Neural crest cell (in vitro differentiated cells): ENCODE measurements at places on chromosomes 16 and 17. TPM values are rescaled to one million over a fixed set of nuclear protein-coding genes. Genes with fewer than 3 reads are reported as not detected.

DNA sequence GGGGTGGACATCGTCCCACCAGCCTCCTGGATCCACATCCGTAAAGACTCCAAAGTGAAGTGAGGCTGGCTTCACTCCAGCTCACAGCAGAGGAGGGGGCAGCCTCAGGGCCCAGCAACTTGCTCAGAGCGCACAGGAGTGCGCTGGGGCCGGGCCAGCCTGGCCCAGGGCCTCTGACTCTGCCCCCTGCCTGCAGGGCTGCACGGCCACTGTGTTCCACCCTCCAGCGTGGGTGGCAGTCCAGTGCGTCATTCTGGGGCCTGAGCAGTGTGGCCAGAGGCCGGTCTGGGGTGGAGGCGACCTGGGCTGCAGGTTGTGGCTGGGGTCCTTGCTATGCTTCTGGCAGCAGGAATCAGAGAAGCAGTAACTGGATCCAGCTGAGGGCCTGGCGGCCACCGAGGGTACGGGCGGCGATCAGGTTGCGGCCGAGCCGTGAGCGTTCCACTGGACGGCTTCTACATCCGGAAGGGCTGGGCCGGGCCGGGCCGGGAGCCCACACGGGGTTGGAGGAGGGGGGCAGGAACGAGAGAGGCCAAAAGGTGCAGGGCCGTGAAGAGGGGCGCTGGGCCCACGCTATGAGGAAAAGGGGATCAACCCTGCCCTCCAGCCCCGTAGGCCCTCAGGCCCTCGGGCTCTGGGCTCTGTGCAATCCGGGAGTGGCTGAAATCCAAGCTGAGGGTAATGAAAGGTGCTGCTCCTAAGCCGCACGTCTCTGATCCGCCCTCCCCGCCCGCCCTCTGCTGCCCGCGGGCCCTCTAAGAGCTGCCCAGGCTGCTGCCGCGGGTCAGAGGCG, at the start of gene FSCN2:
Gene FSCN2 (plus strand): TSS at position 787 of the 793 bp plus-strand sequence. CDS start 155 bp downstream, outside the sequence.
- no peak for DNase-seq

DNA sequence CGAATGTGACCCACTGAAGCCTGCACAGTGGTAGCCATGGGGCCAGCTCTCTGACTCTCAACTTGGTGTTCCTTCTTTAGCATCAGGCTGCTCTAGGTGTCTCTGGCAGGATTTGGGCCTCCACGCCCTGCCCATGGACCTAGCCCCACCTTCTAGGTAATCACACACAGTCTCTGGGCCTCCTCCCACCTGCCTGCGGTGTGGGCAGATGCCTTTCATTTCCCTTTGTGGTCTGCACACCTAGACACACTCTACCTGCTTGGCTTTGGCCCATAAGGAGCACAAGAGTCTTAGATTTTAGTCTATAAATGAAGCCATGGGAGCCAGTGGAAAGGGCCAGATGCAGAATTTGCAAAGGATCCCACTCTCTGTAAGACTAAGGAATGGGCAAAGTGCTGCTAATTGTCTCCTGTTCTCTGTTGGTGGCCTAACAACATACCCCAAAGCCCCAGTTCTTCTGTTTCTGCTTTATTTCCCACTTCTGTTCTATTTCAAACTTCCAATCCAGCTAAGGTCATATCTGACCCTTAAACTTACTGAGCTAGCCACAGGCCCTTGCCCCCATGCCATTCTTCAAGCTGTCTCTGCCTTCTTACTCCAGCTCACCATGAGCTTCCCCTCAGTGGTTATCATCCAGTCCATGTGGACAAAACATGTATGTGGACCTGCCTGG, 7.2 kb upstream of the MFSD6L start:
- no peak for DNase-seq

DNA sequence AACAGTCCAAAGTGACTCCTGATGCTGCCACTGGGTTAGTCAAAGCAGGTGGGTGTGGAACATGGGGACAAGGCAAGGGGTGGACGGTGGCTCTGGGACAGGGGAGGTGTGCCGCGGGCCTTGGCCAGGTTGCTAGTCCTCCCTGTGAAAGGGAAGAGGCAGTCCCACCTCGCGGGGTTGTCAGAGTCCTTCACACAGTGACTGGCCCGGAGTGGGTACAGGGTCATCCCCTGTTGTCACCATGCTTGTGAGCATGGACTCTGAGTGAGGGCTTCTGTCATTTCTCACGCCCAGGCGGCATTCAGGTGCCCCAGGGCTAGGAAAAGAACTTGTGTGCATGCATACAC, 3.1 kb upstream of the ZNF469 start:
- DNase-seq, result no peak

SULT1A3 gene
- total RNA-seq, result 23.9 and 26.4 TPM in 2 replicates

MEIOB gene
- total RNA-seq, result not detected in 2 replicates

DNA sequence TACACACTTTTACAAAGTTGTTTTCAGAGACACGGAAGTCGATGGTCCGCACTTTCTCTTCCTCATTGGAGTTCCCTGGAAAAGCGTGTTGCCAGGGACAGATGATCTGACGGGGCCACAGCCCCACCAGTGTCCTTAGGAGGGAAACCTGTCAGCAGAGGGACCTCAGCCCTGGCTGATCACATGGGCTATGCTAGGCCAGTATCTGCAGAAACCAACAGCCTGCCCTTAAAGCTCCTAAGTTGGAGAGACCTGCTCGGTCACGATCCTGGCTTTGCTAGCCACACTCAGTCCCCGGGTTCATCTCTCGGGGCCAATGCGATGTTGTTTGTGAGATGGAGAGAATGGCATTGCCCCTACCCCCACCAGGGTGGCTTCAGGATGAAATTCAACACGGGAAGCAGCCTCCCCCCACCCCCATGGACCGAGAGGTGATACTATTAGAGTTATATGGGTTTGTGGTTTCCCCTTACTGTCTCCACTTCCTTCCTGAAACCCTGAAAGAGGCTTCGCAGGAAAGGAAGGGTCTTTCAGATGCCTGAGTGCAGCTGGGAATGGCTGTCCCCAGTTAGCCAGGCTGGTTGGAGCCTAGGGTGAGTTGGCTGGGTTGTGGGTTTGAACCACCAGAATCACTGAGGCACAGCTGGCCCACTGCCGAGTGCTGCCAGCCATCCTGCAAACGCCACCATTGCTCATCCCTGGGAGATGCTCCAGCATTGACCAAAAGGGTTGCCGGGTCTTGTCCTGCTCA, 16.6 kb downstream of the RMI2 start:
- DNase-seq, result no peak

- no peak for DNase-seq
Observed at GRCh38 chr17:78737332-78737731, 44.7 kb downstream of the CYTH1 start.

DNA sequence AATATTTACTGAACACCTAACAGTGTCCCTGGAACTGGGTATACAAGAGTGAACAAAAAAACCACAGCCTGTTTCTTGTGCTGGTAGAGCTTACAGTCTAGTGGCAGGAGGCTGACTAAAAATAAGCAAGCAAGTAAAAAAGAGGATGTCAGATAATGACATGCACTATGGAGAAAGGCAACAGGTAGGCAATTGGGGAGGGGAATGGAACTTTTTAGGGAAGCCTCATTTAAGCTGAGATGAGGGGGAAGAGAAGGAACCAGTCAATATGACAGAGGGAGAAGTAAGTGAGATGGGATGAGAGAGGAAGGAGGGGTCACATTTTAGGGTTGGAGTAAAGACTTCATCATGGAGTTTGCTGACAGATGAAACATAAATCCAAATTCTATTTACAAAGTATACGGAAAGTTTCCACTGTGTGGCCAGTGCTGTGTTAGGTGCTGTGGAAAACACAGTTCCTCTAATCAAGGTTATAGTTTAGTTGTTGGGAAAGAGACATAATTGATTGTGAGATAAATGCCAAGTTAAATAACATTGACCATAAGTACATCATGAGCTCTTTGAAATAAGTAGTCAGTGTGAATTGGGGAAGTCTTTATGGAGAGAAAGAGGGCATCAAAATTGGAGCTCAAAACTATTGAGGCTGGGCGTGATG, 251.4 kb downstream of the FTO start:
- DNase-seq, result no peak

ABCA6 gene
- total RNA-seq, result 0.16 TPM in 1 of 2 replicates, not detected in the other

GRCh38 chr17:74637265-74637664, 13.7 kb upstream of the CD300E start:
- no peak for DNase-seq

DNA sequence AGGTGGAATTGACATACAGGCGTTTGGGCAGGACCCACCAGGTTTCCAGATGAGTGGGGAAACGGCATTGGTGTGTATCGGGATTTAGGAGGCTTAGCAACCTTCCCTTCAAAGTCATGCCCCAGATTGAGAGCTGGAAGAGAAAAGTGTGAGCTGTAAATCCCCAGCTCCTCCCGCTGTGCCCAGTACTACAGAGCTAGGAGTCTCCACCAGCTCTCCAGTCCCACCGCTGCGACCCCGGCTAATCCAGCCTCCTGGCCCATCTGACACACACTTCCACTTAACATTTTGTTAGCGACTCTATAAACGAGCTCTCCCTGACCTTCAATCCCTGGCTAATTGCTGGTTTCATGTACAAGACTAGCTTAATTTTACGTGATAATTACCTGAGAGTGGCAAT, 29.9 kb upstream of the LHX1 start:
- DNase-seq, result no peak

CD300E gene
- total RNA-seq, result not detected in 2 replicates

- DNase-seq, result no peak
Observed at GRCh38 chr17:70795620-70796019, 626.3 kb downstream of the KCNJ2 start.

- DNase-seq, result no peak
Observed at GRCh38 chr17:40430272-40431230, 12.7 kb upstream of the IGFBP4 start.

- no peak for DNase-seq
Observed at GRCh38 chr17:29076722-29077121, 33.8 kb downstream of the PIPOX start.

DNA sequence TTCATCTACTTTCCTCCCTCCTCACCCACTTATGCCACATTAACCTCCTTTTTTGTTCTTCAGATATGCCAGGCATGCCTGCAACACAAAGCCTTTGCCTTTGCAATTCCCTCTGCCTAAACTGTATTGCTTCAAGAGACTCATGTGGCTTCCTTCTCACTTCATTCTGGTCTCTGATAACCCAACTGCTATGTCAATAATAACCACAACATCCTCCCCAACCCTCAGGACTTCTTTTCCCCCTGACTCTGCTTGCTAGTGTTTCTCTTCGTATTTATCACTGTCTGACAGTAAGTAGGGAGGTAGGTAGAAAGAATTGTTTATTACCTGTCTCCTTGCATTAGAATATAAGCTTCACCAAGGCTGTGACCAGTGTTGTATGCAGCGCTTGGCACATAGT, 22.4 kb downstream of the RBL2 start:
- no peak for DNase-seq

- no peak for DNase-seq
Observed at GRCh38 chr16:85765211-85765610, 14.3 kb upstream of the C16orf74 start.

CEP295NL gene
- total RNA-seq, result 1.2 TPM in 2 replicates

DNA sequence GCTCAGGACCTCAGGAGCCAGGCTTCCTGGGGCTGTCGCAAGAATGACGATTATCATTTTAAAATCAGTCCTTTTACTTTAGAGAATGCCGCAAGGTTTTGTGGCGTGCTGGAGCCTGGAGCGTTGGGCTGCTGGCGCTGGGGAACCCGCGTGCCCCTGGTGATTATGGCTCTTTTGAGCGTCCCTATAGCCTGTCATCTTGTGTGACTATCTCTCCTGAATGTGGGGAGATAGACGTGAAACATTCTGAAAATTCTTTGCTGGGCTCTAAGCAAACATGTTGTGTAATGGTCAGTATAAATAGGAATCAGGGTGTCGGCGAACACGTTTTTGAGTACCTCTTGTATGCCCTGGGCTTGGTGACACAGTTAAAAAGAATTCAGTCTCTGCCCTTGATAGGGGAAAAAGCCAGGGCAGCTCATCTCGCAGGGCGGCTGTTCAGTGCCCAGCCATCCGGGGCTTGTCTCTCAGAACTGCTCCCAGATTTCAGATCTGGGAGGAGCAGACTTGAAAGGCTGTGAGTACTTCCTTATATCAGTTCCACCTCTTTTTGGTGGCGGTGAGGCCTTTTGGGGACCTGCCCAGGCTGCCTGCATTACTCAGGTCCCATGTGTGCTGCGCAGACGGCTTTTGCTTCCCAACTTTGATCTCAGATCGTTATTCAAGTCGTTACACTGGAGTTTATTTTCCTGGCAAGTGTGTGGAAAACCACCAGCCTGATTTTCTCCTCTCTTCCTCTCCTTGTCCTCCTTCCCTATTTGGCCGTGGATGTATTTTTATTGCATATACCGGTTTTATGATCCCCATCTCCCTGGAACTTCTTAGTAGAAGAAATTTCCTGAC, 973 bp downstream of the SLC7A6 start:
- DNase-seq, result no peak

- no peak for DNase-seq
Observed at GRCh38 chr16:85916141-85916890, 17.4 kb downstream of the IRF8 start.

DNA sequence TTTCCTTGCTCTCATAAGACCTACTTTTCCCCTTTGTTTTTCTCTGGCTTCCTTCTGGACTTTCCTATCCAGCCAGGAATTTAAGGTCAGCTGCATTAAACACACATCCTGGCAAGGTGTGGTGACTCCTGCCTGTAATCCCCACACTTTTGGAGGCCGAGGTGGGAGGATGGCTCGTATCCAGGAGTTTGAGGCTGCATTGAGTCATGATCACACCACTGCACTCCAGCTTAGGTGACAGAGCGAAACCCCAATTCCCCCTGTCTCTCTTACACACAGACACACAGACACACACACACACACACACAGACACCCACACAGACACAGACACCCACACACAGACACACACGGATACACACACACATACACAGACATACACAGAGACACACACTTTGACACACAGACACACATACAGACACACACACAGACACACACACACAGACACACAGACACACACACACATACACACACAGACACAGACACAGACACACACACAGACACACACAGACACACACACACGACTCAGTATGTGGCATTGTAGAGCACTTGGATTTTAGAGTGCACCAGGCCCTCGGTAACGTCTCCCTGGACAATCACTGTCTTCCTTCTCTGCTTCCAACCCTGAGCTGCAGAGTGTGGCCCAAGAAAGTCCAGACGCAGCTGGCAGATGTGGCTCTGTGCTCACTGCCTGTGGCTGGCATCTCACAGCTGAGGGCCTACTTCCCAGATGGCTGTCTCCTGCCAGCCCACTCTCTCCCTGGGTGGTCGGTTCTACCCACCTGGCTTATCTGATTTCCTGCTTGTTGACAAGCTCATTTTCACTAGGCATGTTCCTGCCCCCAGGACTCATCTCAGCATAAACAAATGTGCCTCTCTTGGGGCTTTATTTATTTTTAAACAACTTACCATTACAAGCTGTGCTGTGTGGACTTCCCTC, 39.0 kb downstream of the NLRP1 start:
- no peak for DNase-seq

TBC1D10B gene
- total RNA-seq, result 39.7 and 45.6 TPM in 2 replicates
